ENCODE measurements at places on chromosomes 7 and 10.

- DNase-seq: no peak
These were observed 347.8 kb downstream of the KCNMA1 start for GRCh38 chr10:77289790-77290189.

- no peak for DNase-seq
These were observed 182.8 kb downstream of the PKD1L1 start for GRCh38 chr7:47765373-47765979.

- DNase-seq: no peak
These were observed 24.6 kb downstream of the POM121L12 start for GRCh38 chr7:53060066-53060465.

DNA sequence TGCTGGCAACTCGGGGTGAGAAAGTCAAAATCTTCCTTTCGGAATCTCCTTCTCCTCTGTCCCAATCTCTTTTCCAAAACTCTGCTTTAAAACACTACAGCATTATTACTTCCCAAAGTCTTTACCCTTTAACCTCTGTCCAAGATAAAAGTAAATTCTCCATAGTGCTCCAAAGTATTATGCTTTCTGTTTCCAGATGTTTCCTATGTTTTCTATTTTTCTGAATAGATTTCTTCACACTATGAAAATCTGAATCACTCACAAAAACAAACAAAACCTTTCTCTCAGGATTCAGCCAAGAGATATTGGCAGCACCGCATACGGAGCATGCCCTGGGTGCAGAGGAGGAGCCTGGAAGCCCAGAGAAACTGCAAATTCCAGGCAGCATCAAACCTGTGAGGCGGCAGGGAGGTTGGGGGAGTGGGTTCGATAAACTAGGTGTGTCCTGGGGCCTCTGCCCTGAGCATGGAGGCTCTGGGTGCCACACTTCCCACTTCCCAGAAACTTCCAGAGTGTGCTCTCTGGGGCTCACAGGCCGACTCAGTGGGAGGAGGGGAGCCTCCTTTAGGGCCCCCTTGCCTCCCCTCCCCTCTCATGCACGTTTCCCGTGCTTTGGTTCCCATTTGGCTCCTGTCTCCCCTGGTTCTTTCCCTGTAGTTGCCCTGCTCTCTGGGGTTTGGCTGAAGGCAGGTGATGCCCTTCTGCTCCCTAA is 35.6 kb downstream of the VIPR2 start:
- no peak for DNase-seq

DNA sequence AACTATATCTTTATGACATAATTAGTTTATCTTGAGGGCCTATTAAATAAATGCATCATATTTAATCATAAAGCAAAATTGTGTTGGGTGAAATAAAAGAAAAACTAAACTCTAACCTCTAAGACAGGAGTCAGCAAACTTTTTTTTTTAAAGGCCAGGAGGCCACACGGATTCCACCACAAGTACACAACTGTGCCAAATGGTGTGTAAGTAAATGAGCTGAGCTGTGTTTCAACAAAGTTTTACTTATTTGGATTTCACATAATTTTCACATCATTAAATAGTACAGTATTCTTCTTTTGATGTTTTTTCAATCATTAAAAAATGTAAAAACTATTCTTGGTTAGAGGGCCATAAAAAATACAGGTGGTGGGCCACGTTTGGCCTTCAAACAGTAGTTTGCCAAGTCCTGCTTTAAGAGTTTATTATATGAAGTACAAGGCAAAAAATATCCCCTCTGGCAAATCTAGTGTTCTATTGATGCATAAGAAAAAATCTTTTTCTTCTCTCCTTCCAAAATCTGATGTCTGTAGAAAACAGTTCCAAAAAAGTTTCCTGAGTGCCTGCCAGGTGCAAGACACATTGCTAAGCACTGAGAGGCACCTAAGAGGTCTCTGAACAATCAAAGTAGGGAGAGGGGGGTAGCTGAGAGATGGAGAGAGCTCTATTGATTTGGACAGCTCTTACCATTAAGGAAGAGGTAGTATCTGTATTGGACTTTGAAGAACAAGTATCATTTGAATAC is 26.5 kb upstream of the SPOCK2 start:
- DNase-seq: no peak

DNA sequence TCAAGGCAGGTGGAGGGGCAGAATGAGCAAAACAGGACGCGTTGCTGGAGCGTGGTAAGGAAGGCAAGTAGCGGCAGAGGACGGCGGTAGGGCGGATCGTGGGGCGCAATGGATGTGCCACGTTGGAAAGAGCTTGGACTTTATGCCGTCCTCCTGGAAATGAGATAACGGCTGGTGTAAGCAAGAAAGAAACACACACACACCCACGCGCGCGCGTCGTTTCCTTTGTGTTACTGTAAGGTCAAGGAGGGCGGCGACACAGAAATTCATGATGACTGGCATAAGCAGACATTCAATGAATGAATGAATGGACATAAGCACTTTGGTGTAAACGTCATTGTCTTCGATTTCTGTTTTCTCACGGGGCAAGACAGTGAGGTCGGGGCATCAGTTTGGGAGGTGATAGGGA is 683 bp upstream of the ENTPD7 start:
- peak; percentile 12 for DNase-seq

GRCh38 chr7:57819491-57819981 is 369.6 kb downstream of the ZNF716 start:
- DNase-seq: no peak

DNA sequence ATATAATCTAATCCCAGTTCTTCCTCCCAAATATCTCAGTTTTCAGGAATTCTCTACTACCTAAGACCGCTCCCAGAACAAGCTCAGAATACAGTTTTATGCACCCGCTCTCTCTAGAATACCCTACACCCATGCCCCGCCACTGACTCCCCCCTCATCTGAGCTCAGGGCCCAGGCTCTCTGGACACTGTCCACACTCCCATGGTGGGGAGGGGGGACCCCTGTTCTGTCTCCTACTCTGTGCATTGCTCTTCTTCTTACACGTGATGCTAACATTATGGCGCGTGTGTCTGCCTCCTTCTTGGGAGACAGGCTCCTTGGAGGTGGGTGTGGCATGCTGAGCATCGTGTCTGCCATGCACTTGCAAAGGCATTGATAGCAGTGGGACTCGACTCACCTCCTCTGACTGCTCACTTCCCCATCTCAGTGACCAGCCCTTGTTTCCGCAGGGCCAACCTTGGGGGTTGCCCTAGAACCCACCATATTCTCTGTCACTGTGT is 127.9 kb downstream of the TCERG1L start:
- no peak for DNase-seq

DNA sequence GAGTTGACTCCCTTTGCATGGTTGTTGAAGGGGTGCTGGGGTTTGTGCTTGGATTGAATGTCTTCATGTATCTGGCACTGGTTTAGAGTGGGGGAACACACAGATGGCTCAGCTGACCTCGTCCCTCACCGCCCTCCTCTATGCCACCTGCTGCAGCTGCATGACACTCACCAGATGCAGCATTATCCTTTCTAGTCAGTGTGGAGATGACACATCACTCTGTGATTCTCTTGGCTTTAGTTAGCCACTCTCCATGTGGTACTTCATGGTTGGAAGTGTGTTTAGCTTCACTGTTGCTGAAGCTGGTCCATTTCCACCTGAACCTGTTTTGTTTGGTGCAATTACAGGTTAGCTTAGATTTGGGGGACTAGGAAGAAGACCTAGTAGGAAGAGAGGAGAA is 56.3 kb upstream of the BMPER start:
- DNase-seq: peak; percentile 55

DNA sequence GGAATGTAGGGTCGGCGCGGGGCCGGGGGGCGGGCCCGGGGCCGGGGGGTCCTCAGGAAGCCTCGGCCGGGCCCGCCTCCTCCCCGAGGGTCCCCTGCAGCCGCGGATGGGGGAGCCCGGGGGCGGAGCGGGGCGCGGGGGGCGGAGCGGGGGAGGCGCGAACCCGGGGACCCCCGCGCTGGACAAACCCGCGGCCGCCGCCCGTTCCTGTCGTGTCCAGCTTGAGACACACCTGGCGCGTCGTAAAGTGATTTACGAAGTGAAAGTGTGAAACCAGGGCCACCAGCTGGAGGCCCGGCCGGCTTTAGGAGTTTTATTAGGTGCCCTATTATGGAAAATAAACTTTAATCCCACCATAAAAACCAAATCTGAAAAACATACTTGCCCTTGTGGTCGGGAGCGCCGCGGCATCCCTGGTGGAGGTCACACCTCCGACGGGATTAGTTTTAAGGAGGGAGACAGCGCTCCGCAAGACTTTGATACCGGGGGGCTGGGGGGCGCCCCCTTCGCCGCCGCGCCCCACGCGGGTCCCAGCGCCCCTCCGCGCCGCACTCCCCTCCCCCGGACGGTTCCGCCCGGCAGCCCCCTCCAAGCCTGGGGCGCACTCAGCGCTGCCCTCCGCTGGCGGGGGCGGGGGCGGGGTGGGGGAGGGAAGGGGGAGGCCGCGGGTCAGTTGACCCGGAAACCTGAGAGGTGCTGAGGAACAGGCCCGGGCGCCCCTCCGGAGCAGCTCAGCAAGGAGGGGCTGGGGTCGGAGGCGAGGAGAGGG is 10.3 kb downstream of the MNX1 start:
- DNase-seq: no peak

DNA sequence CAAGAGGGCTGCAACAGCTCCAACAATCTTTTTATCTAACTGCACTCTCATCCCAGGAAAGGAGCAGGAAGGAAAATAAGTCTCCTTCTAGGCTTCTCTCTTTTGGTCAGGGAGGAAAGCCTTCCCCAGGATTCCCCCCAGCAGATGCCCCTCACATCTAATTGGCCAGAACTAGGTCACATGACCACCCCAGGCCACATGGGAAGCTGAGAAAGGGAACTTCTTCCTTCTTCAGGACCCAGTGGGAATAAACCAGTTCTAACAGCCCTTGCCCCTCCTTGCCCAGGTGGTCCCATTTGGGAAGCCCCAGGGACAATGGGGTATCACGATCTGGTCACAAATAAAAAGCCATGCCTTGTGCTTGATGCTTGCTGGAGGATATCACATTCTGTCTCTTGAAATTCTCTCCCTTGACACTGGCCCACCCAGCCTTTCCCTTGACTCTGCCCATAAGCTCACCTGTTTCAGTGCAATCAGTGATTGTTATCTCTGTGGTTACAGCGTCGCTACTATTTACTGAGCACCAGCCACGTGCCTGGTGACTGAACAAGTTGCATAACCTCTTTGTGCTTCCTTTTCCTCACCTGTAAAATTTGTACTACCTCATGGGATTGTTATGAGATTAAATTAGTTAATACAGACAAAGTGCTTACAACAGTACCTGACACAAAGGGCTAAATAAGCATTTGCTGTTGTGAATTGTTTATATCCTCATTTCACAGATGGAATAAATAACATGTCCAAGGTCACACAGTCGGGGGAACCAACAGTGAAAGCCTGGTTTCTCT is 9.0 kb upstream of the TACR2 start:
- no peak for DNase-seq

DNA sequence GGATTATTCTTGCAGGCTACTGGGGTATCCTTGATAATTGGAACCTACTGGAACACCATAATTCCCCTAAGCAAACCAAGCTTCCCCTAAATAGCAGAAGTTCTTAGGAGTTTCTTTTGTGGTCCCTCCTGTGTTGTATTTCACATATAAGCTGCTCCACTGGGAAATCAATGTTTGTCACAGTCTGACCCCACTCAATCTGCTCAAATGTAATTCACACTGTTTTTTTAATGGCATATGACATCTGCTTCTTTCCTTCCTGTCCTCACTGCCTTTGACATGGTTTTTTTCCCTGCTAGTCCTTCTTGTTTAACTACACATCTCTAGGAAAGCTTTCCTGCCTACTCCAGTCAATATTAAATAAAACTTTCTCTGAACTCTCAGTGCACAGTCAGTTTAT is 1.8 kb upstream of the PTPRZ1 start:
- DNase-seq: no peak

- DNase-seq: peak; percentile 70
These were observed 2.2 kb upstream of the ATP6V1F start for GRCh38 chr7:128860158-128861073.

DNA sequence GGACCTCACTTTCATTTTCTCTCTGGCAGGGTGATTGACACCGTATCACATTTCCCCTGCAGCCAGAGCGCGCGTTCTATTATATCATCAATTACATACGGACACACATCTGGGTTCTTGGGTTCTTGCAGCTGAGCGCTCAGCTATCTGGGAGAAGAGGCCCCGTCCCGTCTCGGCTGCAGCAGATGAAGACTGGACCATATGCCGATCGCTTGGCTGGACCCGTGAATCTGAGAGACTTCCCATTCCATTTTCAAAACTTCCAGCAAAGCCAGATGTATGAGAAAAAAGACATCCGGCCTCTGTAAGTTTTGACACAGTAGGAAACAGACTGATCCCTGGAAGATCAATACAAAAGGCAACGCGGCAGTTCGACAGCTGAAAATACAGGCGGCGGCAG is 99.8 kb downstream of the JCAD start:
- DNase-seq: no peak

DNA sequence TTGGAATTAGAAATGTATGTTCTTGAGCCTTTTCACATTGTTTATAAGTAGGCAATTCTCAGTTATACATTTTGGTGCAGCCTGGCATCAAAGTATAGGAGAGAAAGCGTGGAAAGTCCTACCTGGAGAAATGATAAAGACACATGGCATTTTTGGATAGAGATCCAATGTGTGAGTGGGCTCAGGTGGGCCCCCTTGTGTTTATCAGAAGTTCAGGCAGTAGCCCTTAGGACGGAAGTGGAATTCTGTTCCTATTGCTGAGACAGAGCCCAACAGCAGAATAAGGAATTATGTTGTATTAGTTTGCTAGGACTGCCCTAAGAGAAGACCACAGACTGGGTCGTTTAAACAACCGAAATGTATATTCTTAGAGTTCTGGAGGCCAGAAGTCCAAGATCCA is 85.2 kb upstream of the AMPH start:
- DNase-seq: no peak

- no peak for DNase-seq
These were observed 52.1 kb downstream of the CFAP46 start for GRCh38 chr10:132890301-132890700.

GRCh38 chr10:66927971-66928770 is 2.3 kb downstream of the LRRTM3 start:
- DNase-seq: peak; percentile 10
